Activated CD4-positive, alpha-beta T cell treated with anti-CD3 and anti-CD28 coated beads, Interleukin-2, amount 50 U/mL, for 1 hour (primary cell): ENCODE measurements at places on chromosomes 16 and 17.
A peak's percentile ranks its signal among the peaks of the same experiment; 100 is the strongest.

GRCh38 chr17:82545071-82545462 lies 25.5 kb downstream of the FOXK2 start:
- DNase-seq: no peak

GRCh38 chr16:27402964-27403600 lies 1.1 kb downstream of the IL21R start:
- peak; percentile 51 for DNase-seq

GRCh38 chr16:57802341-57803133 lies at the start of gene KIFC3:
Gene KIFC3 (minus strand): TSS chr16:57802491. CDS start chr16:57798243, 4,248 bp downstream.
- peak; percentile 62 for DNase-seq

DNA sequence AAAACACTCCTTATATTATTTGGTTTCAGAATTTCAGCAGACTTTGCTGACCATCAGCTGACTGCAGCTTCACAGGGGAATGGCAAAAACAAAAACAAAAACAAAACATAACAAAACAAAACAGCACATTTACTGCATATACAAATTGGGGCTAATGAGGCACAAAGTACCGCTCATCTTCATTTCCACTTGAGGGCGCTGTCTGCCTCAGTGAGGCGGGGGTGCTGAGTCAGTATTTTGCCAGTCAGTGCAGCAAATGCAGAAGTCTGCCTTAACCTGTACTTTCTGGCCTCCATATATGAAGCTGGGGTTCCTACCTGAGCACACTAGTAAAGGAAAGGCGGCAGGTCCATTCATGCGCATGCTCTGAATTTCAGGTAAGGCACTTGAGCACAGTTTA lies 13.5 kb upstream of the DYNLRB2 start:
- peak; percentile 38 for DNase-seq

DNA sequence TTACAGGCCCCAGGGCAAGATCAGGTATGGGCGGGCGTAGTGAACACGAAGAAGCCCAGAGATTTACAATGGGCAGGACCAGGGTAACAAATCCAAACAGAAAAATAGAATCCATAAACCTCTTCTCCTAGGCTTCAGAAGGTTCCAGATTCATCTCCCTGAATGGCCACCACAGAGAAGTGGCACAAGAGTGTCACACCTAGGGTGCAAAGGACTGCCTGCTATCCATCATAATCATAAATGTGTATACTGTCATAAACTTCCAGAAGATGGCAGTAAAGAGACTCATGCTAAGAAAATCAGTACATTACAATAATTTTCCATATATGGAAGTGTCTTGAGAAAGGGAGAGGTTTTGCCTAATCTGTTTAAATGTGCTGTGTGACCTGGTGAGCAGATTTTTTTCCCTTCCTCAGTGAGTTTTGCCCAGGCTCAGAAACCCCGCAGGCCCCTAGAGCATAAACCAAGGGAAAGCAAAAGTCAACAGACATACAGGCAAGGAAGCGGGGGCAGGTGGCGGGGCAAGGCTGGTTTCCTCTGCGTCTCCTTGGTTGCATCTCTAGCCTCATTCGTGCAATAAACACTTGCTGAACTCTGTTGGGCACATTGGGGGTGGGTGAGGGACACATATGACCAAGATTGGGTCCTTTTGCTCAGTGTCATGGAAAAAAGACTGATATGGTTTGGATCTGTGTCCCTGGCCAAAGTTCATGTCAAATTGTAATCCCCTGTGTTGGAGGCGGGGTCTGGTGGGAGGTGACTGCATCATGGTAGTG lies 92.0 kb upstream of the CDH5 start:
- no peak for DNase-seq

DNA sequence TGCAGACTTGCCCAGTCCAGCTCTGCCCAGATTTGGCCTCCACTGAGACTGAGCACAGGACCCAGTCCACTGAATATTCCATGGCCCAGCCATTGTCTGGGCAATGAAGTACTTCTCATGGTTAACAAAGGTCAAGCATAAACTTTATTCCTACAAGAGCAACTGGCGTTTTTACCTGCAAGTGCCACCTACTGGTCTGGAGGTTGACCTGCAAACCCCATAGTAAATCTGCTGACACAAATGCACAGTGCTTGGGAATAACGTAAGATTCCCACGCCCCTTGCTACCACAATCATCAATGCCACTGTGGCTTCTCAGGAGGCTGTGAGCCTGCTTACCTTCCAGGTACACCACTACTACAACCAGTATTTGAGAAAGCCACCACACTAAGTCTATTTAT lies 170.2 kb downstream of the CEP112 start:
- no peak for DNase-seq

DNA sequence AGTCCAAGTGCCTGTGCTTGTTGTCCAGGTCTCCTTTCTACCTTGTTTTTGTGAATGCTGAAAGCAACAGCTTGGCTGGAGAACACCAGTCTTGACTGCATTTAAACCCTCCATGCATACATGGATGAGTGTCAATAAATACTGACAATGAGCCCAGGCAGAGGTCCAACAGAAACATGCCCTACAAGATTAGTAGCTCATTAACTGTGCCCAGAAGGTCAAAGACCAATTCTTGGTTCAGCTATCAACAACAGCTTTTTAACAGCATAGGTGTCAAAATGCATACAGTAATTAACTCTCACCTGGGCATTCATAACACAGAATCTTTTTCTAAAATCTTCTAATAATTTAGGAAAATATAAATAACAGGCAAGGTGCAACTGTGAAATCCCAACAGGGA lies 63.2 kb downstream of the N4BP1 start:
- DNase-seq: no peak

GRCh38 chr17:43768382-43768781 lies 9.8 kb upstream of the SOST start:
- no peak for DNase-seq
